ENCODE measurements at places on chromosomes 7 and 10. TPM values are rescaled to one million over a fixed set of nuclear protein-coding genes. Genes with fewer than 3 reads are reported as not detected.

The HHEX gene
- 4.9 TPM for total RNA-seq

GRCh38 chr10:17989908-17990767 is 38.4 kb downstream of the SLC39A12 start:
- DNase-seq, result no peak

The ARHGEF35 gene
- total RNA-seq, result 1.7 TPM

The ELAPOR2 gene
- 4.0 TPM for total RNA-seq

The TMEM26 gene
- total RNA-seq, result 0.11 TPM

GRCh38 chr10:78307576-78307975 is 273.9 kb downstream of the RPS24 start:
- peak; percentile 21 for DNase-seq

DNA sequence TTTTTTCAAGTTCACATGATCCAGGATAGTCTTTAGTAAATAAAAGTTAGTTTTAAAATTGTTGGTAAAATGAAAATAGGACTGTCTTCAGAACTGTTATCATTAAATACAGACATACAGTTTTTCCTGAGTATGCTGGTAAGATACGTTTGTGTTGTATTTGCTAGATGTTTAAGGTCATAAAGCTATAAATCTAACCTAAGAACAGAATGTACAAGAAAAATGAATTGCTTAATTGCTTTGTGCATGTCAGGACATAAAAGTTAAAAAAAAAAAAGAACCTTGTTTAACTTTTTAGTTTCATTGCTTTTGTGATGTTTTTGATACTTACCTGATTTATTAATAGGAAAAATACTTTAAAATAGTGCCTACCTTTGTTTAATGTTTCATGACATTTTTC is 29.2 kb upstream of the CLDN4 start:
- DNase-seq, result no peak

GRCh38 chr7:159113056-159113455 is 31.6 kb downstream of the VIPR2 start:
- DNase-seq, result no peak

The GGCT gene
- total RNA-seq, result 15.1 TPM

The CYP3A7 gene
- 2.0 TPM for total RNA-seq

The PRKAR2B gene
- total RNA-seq, result 30.4 TPM

GRCh38 chr10:110162741-110163145 is 44.7 kb upstream of the MXI1 start:
- DNase-seq, result peak; percentile 55

DNA sequence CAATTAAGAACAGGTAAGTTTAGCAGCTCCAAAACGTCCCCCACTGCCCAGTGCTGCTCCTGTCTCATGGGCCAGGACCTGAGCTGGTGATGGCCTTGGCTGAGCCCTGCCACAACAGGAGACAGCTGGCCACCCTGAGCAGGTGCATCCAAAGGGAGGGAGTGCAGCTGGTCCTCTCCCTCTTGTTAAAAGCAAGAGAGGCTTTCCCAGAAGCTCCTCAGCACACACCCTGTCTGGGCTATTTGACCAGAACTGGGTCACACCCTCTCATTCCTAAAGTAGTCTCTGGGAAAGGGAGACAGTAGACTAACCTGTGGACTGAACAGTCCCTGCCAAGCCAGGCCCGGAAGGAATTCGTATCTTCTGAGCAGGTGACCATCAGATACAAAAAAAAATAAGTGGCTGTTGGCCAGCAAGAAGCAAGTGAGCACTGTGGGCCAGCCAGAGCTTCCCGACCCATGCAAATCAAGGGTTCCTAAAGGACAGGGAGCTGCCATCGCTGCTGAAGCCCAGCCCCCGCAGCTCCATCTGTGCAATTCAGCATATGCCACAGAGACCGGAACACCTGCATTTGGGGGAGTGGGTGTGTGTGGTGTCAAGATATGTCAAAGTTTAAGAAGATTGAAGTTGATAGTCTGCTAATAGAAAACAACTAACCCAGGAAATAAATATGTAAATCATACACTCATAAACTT is 2.1 kb upstream of the TMEM72 start:
- no peak for DNase-seq

DNA sequence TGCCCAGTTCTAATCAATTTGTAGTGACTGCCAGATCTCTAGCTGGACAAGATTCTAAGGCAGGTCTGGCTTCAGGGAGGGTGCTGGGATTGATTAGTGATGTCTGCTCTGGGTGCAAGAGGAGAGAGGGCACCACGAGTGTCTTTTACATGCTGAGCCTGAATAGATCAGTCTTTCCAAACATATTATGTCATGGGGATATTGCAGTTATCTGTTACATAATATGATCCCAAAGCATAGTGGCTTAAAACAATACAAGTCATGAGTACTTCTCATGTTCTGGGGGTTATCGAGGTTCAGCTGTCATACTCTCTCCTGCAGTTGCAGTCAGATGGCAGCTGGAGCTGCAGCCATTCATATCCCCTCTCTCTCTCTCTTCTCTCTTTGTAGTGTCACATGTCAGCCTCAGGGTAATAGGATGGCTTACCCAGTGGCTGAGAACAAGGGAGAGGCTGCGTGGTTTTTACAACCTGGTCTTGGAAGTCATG is 26.0 kb downstream of the SLC29A3 start:
- no peak for DNase-seq

The TMEM236 gene
- 0.90 TPM for total RNA-seq

- DNase-seq, result no peak
Observed at GRCh38 chr10:110493832-110494426, 3.8 kb upstream of the DUSP5 start.

- peak; percentile 76 for DNase-seq
Observed at GRCh38 chr7:92717993-92718716, 118.2 kb downstream of the CDK6 start.

DNA sequence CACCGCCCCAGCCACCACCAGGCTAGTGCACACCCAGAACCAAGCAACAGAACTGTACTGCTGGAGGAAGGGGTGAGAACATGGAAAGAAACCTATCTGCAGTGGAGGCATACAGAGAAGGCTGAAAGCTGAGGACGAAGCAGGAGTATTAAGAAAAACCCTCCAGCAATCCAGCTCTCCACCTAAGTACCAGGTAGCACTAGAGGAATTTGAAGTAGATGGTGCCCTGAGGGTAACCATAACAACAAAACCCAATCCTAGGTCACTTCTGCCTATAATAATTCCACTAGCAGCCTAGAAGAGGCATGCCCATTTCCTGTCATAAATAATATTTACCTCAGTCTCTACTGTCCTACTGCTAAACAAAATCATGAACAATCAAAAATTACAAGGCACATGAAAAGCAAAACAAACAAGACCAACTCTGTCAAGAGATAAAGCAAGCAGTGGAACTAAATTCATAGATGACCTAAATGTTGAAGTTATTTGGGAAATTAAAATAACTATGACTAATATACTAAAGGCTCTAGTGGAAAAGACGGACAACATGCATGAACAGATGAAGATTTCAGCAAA is 51.1 kb downstream of the HYCC1 start:
- DNase-seq, result no peak

The MYL10 gene
- total RNA-seq, result not detected

The FAM237B gene
- not detected for total RNA-seq

DNA sequence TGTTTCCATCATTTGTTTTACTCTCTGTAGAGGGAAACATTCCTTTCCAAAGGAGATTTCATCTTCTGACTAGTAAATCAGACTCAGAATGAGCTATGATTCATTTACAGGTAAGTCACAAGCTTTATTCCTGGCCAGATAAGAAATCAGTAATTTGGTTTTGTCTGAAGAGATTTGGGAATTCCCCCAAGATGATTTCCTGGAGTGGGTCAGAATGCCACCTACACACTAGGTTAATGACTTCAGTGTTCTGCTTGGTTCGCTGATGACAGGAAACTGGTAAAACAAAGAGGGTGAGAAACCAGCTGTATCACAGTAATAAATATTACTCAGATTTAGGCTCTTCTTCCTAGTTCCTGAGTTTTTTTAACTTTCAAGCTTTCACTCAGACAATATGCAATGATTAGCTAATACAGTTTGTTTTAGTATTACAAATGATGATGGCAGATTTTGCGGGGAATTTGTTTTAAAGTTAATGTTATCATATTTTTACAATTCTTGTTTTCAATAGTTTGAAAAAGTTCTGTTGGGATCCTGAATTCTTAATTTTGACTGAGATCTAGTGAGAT is 8.3 kb upstream of the ASZ1 start:
- no peak for DNase-seq

- no peak for DNase-seq
Observed at GRCh38 chr10:64396105-64396708, 875.0 kb downstream of the REEP3 start.

DNA sequence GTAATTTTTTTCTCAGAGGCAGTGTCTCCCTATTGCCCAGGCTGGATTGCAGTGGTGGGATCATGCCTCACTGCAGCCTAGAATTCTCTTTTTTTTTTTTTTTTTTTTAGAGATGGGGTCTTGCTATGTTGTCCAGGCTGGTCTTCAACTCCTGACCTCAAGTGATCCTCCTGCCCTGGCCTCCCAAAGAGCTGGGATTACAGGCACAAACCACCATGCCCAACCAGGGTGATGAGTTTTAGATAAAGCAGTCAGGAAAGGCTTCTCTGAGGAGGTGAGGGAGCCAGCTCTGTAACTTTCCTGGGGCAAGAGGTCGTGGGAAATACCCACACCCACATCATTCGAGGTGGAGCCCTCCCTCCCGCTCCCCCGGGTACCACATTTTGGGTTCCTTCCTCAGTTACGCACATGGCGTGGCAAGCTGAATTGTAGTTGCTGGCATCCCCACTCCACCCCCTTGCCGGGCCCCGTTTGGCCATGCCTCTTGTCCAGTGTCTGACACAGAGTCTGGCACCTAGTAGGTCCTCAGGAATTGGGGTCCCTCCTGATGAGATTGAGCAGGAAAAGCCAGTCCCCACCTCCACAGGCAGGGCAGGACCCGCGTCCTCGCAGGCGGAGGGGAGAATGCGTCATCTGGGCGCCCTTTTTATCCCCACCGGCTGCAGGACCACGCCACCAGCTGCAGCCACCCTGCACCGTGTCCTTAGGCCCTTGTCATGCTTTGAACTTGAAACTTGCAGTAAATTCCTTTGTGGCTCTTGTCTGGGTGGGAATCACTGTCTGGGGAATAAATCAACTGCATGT is 43.4 kb downstream of the CLIP2 start:
- no peak for DNase-seq

DNA sequence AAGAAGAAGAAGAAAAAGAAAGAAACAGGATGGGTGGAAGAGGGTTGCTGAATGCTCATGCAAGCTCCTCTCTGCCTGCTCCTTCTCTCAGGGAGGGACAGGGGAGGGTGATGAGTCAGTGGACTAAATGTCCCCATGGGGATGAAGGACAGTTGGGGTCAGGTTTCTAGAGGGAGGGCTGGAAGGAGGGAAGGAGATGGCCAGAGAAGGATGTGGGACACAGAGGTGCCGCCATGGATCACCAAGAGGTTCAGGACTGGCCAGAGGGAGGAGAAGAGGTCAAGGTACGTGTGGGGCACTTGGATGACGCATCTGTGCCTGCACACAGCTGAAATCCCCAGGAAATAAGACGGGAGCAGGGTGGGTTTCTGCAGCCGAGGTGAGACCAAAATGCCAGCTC is 88.9 kb upstream of the GTF2I start:
- no peak for DNase-seq

DNA sequence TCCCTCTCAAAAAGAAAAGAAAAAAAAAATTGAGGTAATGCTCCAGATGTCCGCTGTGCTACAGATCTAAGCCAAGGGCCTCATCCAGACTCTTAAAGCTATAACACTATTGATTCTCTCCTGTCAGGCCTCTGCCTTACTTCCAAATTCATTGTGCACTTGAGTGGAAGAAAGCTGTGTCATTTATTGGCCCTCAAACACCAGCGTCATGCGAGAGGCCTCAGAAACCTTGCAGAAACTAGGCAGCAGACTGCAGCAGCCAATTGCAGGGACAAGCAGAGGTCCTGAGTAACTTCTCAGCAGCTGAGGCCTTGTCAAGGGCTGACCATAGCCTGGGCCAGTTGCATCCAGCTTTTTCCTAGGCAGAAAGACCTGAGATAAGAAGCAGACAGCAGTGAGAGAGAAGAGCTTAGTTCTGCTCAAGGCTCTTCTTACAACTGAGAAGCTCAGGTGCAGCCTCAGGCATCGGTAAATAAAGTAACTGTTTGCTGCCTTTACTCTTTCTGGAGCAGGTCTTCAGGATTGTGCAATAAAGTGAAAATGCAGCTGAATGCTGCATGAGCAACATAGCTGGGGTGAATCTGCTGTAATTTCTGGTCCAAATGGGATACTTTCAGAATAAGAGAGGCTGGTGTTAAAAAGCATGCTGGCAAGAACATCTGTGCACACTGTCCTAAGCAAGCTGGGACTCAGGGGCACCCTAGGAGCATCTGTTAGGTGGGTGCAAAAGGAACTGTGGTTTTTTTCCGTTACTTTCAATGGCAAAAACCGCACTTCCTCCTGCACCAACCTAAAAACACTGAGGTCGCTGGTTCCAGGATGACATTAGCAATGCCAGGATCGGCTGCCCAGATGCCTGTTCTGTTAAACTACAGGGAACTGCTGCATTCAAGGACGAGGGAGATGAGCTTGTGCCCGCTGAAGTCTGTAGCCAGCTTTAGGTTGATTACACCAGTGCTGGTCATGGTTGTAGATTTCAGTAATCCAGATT is 181.8 kb upstream of the PFKP start:
- DNase-seq, result no peak

DNA sequence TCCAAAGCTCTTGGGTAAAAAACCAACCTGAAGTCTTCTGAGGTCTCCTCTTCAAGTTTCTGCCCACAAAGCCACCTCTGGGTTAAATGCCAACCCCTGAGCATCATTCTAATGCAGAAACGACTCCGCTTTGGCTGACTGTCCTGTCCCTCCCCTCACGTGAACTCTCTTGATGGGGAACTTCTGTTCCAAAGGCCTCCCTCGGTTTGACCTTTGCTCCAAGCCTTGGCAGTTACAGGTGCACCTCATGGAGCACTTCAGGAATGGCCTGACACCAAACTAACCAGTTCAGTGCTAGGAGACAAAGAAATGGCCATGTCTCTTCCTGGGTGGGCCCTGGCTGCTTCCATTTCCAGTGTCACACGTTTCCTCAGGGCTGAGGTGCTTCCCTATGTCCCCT is 20.0 kb downstream of the CAMK2G start:
- no peak for DNase-seq

- DNase-seq, result no peak
Observed at GRCh38 chr10:124837687-124838086, 36.1 kb downstream of the ABRAXAS2 start.

- no peak for DNase-seq
Observed at GRCh38 chr7:1455955-1456354, 3.3 kb downstream of the MICALL2 start.

The TUBB8 gene
- not detected for total RNA-seq
